ENCODE measurements at places on chromosomes 6 and 20.
A peak's percentile ranks its signal among the peaks of the same experiment; 100 is the strongest.

DNA sequence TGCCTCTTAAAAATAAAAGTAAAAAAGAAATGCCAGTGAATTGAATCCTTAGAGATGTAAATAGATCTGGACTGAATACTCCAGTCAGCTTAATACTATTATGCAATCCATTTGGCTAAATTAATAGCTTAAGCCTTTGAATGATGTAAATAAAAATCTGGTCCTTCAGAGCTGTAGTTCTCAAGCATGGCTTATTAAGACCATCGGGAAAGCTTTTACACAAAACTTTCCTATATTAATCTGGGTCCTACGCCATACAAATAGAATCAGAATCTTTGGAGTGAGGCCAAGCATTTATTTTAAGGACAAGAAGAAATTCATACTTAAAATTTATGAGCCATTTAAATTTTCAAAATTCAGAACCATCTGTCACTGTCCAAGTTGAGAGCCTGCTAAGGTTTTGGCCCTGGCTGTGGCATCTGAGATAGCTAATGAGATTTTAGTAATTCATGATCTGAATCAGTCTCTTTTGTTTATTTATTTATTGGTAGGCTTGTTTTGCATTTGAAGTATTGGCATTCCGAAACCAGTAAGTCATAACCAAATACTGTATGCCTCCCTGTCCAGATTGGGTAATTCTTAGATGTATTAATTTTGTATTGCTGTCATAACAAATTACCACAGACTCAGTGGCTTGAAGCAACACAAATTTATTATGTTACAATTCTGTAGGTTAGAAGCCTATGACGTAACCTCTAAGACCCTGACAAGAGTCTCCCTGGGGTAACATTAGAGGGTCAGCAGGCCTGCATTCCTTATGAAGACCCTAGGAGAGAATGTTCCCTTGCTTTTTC lies 228.1 kb upstream of the RAB32 start:
- no peak for DNase-seq

DNA sequence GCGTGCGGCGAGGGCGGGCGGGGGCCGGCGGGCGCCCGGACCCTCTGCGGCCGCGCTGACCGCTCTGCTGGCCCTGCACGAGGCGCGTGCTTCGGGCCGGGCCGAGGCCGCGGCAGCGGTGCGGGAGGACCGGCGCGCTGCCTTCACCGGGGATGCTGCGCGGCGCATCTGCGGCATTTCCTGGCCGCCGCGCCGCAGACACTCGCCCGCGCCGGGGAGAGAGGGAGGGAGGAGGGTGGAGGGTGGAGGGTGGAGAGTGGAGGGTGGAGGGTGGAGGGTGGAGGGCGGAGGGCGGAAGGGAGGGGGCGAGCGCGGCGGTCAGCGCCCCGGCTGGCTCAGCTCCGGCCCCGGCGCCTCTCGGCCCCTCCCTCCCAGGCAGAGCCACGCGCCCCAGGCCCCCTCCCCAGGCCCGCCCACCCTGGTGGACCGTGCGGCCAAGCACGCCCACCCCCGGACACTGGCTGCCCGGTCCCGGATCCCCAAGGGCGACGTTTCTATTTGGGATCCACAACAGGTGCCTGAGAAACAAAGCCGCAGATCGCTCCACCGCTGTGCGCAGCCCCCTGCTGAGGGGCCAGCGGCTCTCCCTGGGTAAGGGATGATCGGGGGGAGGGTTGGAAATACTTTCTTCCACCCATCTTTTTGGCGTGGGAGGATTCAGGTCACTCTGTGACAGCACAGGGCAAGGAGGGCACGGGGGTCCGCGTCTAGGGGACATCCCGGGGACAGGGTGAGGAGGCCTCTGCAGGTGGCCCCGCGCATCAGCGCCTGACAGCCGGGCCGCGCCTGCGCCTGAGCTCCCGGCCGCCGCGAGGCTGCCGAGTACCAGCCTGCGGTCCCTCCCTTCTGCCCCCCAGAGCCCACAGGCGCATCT lies 111.2 kb upstream of the BEND6 start:
- peak; percentile 57 for DNase-seq

DNA sequence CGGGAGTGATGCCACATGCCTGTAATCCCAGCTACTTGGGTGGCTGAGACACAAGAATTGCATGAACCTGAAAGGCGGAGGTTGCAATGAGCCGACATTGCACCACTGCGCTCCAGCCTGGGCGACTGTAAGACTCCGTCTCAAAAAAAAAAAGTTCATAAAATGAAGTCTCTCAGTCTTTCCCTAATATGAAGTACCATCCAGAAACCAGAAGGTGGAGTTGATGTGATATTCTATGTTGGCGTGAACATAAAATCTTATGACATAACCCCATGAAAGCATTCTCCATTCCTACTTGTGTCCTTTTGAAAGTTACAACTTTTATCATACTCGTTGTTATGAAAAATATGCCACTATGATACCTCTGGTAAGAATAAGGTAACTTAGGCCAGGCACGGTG lies 5.7 kb downstream of the SOD2 start:
- DNase-seq, result no peak

GRCh38 chr6:53151676-53152075 lies 3.0 kb upstream of the GCM1 start:
- DNase-seq, result no peak

- no peak for DNase-seq
Measured at GRCh38 chr20:1907586-1907985, 12.4 kb downstream of the SIRPA start.

DNA sequence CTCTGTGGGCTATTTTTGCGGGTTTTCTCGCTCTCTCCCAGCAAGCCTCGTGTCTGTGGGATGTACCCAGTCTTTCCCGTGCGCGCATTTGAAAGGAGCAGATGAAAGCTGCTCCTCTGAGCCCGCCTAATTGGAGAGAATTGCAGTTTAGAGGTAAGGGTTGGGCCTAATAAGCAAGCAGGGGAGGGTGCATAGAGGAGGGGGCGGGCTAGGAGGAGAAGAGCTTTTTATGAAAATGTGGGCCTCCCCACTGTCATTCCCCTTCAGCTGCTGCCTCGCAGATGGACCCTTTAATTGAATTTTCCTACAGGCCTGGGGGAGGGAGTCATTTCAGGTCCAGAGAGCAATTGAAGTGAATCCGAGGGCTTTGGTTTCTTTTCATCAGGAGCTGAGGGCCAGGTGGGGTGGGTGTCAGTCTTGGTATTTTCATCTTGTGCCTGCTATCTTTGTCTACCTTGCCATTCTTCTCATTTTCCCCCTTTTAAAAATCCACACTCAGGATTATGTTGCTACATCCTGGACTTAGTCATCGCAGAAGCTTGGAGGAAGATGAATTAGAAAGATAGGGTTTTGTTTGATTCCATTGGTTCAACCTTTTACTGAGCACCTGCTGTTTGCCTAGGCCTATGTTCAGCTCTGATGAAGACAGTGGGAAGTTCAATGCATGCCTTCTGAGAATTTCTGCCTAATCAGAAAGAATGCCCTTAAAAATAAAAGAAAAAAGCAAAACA lies 423.4 kb downstream of the CD83 start:
- no peak for DNase-seq

DNA sequence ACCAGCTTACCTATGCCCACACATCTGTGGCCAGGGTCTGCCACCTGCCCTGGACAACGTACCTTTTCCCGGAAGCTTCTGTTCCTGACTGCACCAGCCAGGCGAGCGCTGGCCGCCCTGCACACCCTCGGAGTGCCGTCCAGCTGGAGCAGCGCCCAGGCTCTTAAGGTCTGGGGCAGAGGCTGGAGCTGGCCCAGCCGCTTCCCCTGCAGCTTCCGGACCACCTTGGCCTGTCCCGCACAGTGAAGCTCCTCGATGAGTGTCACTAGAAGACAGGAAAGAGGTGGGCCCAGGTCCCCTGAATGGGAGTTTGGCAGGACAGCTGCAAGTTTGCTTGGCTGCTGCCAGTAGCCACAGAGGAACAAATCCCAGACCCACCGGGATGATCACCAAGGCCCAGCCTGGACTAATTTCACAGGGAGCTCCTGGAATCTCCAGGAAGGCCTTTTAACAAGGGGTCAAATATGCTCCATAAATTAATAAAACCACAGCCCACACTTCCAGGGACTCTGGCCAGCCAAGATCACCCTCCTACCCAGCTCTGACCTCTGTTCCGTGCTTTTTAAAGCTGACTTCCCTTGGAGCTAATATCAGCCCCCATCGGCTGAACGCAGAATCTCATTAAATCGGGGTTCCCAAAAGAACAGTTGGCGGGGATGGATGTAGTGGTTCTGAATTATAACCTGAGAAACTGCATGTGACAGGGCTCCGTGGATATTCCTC lies 82.3 kb downstream of the PTPN1 start:
- no peak for DNase-seq

GRCh38 chr6:45054610-45055009 lies 273.5 kb upstream of the RUNX2 start:
- peak; percentile 6 for DNase-seq

DNA sequence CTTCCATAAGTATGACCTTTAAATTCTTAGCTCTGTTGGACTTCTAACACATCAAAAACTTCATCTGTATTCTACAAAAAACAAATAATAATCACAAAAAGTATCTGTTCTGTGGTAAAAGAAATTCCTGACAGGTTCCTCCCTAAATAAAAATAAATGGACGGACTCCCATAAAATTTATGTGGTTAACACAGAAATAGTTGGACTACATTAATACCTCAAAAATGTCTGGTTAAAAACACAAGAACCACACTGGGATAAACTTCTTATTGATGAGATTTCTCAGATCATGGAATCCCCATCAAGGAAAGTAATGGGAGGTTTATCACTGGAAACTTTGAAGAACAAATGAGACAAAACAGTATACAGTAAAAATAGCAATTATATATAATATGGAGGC lies 172.4 kb downstream of the MOXD1 start:
- DNase-seq, result no peak

- no peak for DNase-seq
Measured at GRCh38 chr20:57843941-57844625, 134.3 kb upstream of the PMEPA1 start.

DNA sequence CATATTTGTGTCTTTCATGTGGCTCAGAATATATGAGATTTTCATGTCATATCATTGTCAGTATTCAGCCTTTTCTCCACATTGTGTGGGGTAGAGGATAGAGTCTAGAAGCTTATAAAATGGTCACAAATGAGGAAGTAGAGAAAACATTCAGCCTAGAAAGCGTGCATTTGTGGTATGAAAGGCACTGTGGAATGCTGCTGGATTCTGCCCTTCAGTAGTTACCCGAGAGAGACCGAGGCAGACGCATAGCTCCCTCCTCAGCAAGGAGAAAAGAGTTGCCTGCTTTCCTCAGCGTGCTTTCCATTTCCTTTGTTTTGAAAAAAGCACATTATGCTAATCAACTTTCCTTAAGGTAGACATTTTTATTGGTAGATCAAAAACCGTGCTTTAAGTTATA lies 28.7 kb downstream of the MYB start:
- DNase-seq, result no peak

GRCh38 chr6:109349419-109349987 lies 32.8 kb downstream of the CD164 start:
- no peak for DNase-seq

GRCh38 chr20:2836035-2836434 lies 4.4 kb downstream of the PCED1A start:
- DNase-seq, result no peak

GRCh38 chr6:28886079-28886439 lies 37.7 kb downstream of the TRIM27 start:
- DNase-seq, result no peak

- DNase-seq, result no peak
Measured at GRCh38 chr6:167691533-167692312, 135.0 kb upstream of the AFDN start.

DNA sequence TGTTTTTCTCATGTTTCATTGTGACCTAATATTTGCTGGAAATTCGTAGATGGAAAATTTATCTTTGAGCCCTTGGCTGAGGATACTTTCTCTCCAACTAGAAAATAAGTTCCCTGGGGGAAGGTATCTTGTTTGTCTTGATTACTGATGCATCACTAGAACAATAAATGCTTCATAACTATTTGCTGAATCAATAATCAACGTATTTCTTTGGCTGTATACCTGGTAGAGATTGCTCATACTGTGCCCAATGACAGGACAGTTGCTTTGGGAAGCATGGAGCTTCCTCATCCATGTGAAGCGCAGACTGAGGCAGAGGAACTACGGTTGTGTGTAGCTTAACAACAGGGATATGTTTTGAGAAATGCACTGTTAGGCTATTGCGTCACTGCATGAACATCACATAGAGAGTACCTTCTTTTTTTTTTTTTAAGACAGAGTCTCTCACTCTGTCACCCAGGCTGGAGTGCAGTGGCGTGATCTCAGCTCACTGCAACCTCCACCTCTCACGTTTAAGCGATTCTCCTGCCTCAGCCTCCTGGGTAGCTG lies 34.2 kb upstream of the RPN2 start:
- DNase-seq, result no peak
